ENCODE measurements at places on chromosomes 3 and 15.

- DNase-seq = no peak
Observed at GRCh38 chr3:12158387-12159226, at the start of gene TIMP4. Gene TIMP4, minus strand, starts transcription at chr3:12158912. Its CDS starts 72 bp downstream, at chr3:12158840.

DNA sequence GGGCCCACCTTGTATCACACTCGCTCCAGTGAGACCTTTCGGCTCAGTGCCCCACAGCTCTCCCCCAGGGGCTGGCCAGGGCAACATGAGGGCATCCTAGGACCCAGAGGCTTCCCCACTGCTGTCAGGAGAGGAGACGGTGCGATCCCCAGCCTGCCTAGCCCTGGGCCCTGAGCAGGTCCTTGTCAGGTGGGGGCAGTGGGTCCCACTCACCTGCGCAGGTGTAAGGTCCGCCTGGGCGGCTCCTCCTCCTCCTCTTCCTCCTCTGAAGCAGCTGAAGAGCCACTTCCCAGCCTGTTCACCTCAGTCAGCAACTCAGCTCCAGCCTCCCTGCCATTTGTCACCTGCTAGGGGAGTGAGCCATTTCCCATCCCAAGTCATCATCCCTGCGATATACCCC lies 9.6 kb downstream of the KIF7 start:
- DNase-seq = no peak

GRCh38 chr3:138549179-138549977 lies 44.7 kb downstream of the CEP70 start:
- DNase-seq = no peak

DNA sequence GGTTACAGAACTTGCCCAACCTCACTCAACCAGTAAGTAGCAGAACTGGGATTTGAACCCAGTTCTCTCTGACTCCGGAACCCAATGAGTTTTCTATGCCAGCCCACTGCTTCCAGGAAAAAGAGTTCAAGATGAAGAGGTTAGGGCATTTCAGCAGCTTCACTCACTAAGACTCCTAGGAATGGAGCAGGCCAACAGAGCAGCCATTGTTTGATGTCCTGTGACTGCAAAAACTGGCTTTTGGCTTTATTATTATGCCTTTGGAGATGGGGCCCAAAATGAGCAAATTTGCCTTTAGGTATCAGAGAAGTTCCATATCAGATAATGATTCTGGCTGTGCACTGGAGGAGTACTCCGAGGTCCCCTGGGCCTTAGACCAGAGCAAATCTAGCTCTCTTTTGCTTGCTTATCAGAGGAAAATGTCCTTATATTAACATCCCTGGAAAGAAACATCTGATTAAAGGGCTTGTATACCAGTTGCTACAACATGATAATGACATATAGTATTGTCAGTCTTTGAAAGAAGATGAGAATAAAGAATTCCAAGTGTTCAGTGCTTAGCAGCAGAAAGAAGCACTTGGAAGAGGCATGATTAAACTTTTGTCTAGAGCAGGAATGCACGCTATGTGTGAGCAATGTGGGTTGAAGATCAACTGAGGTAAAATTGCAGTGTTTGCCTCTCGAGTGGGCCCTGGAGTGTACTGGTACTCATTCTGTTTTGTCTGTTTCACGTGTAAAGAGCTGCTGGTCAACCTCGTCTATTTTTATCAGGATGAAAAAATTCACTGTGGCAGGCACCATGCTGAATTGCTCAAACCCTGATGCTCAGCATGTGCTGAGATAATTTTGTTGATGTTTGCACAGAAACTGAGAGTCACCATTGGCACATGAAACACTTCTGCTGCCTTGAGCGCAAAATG lies 21.8 kb upstream of the KLHL24 start:
- DNase-seq = no peak

DNA sequence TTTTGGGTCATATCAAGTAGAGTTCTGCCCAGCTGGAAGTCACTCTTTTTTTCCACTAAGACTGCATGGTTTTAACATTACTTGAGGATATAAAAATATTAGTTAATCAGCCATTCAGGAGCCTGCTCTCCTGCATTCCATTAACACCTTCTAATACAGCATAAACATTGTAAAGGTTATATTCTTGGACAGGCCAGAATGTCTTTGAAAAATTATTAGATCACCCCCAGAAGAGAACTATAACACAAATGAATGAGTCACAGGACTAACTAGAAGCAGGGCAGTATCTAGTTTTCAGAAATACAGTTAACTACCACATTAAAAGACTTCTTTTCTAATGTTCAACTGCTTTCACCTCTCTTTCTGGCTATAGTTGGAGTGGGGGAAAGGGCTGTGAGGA lies 80.9 kb downstream of the THBS1 start:
- no peak for DNase-seq

DNA sequence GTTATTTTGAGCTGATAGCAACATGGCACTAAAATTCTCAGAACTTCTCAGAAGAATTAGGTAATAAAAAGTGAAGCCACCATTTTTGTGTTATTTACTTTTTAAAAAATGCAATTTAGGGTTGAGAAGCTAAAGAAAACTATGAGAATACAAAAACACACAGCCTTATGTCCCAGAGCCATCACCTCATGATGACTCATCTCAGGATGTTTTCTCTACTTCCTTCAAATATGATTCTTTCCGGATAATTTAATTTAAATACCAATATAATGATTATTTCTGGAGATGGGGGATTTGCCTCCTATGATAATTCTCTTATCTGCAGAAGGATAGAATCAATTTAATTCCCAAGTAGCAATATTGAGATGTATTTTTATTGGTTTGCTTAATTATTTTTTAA lies 105.6 kb upstream of the BFSP2 start:
- no peak for DNase-seq

GRCh38 chr3:49928481-49929017 lies 1.1 kb downstream of the MON1A start:
- DNase-seq = no peak

GRCh38 chr3:112111785-112112402 lies 21.2 kb downstream of the GCSAM start:
- peak; percentile 53 for DNase-seq

GRCh38 chr15:58547628-58548307 lies 116.0 kb downstream of the LIPC start:
- DNase-seq = no peak

- no peak for DNase-seq
Observed at GRCh38 chr3:16411441-16411840, 102.1 kb downstream of the RFTN1 start.

GRCh38 chr3:11913316-11913715 lies 66.6 kb upstream of the TAMM41 start:
- no peak for DNase-seq

GRCh38 chr3:69761896-69762767 lies 22.9 kb downstream of the MITF start:
- DNase-seq = no peak
